Glomerular endothelial cell (primary cell): ENCODE measurements at places on chromosomes 7 and 10. TPM values are rescaled to one million over a fixed set of nuclear protein-coding genes. Genes with fewer than 3 reads are reported as not detected.

DNA sequence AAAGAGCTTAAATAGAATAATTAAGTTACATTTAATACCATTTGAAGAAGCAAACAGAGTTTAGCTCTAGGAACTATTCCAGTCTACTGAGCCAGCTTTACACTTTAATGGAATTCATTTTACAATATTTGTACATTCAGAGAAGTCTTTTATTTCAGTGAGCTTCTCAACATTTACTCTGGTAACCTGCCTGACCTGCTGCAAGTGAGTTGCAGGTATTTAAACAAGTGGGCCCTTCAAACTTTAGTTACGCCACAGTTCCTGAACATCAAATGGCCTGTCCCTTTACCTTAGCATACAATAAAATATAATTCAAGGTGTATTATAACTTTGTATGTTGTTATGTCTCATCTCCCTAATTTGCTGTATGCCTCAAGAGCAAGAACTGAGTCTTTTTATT, 121.6 kb upstream of the SEMA3C start:
- DNase-seq: no peak

- no peak for DNase-seq
Observed at GRCh38 chr10:33139181-33139646, 181.2 kb upstream of the ITGB1 start.

The PSTK gene
- 1.6 and 5.0 TPM in 2 replicates for total RNA-seq

DNA sequence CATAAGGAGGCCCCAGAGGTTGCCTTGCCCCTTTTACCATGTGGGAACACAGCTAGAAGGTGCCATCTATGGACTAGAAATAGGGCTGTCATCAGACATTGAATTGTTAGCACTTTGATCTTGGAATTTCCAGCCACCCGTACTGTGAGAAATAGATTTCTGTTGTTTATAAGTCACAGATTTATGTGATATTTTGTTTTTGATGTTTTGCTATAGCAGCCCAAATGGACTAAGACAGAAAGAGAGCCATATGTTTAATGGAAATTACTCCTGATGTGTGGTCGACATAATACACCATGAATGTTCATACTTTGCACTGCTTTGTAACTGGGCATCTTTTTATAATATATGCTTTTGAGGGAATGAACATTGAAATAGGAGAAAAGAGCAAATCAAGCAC, 302.2 kb downstream of the BBS9 start:
- no peak for DNase-seq

The SVOPL gene
- not detected in 2 replicates for total RNA-seq

GRCh38 chr10:126209451-126209850, 178.8 kb downstream of the ADAM12 start:
- DNase-seq: no peak

- DNase-seq: no peak
Observed at GRCh38 chr7:153408360-153409335, 643.5 kb upstream of the DPP6 start.

The OR9A2 gene
- 0.18 TPM in 1 of 2 replicates, not detected in the other for total RNA-seq

The NKX2-3 gene
- total RNA-seq: not detected in 2 replicates

DNA sequence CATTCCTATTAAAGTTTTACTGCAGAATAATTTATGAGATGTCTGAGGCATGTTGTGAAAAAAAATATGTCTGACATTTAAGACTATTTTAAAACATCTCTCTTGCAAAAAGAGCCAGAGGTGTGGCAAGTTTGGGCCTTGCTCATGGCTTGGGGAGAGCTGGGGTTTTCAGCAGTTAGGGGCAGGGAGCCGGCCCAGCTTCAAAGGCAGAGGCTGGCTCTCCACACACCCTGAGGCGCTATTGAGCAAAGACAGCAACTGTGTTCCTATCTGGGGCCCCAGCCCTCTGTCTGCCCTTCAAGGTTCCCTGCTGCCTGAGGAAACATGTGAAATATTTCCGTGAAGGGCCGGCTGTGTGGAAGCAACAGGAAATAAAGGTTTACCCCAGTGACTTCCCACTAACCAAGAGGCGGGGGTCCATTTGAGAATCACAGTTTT, 94.0 kb downstream of the SORBS1 start:
- DNase-seq: no peak

The CNTNAP2 gene
- under 0.01 and 0.97 TPM in 2 replicates for total RNA-seq
